ENCODE measurements at places on chromosomes 16 and 17. TPM values are rescaled to one million over a fixed set of nuclear protein-coding genes. Genes with fewer than 3 reads are reported as not detected.

DNA sequence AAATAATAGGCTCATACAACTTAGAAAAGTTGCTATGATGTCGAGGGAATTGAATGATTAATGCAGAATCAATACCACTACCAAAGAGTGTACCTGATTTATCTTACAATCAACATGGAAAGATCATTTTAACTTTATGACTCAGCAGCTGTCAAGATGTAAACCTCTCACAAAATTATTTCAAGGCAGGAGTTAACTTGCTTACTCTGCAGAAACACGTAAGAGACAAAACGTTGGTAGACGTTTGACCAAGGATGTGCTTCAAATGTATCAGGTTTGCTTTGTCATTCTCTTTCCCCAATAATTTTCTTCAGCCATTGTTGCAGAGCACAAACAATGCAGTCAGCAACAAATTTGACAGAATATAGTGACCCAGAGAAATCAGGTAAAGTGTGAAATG lies 415.8 kb upstream of the KIF2B start:
- no peak for DNase-seq

GRCh38 chr17:50641357-50641756 lies 6.7 kb downstream of the ABCC3 start:
- DNase-seq, result no peak

GRCh38 chr17:19333736-19334290 lies 28.7 kb downstream of the B9D1 start:
- DNase-seq, result no peak

DNA sequence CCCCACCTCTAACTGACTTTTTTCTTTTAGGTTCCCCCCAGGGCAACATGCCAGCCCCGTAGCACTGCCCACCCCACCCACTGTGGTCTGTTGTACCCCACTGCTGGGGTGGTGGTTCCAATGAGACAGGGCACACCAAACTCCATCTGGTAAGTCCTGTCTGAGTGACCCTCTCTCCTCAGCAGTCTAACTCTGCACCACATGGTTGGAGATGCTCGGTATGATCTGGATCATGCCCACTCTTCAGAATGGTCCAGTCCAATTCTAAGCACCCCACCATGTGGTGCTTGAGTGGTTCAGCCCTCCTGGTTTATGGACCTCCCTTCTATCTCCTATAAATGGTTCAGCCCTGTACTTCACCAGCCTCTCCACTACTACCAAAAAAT lies 5.9 kb downstream of the KDM6B start:
- no peak for DNase-seq

GRCh38 chr17:66264696-66265095 lies 35.5 kb upstream of the APOH start:
- no peak for DNase-seq

DNA sequence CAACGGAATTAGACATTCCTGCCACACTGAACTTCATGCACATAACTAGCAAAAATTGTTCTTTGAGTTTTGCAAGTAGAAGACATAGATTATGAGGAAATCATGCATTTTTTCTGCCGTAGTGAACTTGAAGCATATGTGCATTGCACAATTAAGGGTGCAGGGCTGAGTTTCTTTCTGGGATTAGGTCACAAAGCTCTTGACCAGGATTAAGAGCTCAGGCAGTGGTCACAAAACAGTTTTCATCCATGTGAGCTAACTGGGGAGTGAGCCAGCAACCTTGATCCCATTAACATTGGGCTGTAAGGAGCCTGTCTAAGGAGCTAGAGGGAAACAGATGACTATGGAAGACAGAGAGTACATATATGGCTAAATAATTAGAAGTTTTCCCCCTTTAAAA lies 143.7 kb downstream of the PMP22 start:
- DNase-seq, result no peak

DNA sequence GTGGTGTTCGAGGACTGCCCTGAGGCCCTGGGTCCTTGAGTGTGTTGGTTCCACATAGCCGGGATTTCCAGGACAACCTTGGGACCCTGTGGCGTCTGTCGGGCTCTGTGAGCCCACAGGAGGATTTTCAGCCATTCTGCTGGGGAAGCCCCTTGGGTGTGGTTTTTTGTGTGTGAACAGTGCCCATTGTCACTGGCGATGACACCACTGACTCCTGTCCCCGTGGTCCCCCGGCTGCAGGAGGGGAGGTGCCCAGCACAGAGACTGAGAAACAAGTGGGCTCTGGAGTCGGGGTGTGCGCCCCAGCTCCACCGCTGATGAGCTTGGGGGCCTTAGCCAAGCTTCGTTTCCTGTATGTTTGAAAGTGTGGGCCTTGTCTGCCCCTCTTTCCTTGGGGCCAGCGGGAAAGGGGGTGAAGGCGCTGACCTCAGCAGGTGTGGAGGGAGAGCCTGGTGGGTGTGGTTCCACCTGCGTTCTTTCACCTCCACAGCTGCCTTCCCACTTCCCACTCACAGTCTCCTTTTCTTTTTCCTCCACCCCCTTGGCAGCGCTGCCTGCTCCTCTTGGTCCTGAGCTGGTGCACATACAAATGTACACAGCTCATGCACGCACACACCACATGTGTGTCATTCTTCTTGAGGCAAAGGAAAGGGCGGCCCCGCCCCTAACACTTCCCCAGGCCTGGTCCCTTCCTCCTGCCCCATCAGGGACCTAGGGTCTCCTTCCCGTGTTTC lies 16.1 kb downstream of the MGRN1 start:
- no peak for DNase-seq

DNA sequence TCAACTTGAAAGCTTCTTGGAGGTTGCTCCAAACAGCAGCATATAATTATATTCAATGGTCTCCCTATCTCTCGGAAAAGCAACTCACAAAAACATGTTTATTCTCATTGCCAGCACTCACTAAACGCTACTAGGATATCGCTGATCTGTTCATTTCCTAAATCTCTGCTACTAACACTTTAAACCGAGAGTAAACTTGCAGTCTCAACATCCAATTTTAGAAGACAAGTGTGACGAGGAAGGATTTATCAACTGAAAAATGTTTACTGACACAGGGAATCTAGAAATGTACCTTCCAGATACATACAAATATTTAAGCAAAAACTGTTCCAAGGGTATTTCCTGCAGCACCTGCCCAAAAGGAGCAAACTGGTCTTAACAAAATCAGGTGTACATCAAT lies 56.5 kb downstream of the YWHAE start:
- no peak for DNase-seq

GRCh38 chr17:36922175-36922574 lies 15.1 kb upstream of the LHX1 start:
- no peak for DNase-seq

- DNase-seq, result no peak
These were observed 2.2 kb downstream of the GJC1 start for GRCh38 chr17:44827863-44828262.

- no peak for DNase-seq
These were observed 394.0 kb downstream of the KCNJ2 start for GRCh38 chr17:70563281-70563820.

- DNase-seq, result no peak
These were observed 12.9 kb downstream of the RDM1 start for GRCh38 chr17:35917519-35918213.

GRCh38 chr17:55898195-55898594 lies 147.3 kb downstream of the PCTP start:
- DNase-seq, result no peak

DNA sequence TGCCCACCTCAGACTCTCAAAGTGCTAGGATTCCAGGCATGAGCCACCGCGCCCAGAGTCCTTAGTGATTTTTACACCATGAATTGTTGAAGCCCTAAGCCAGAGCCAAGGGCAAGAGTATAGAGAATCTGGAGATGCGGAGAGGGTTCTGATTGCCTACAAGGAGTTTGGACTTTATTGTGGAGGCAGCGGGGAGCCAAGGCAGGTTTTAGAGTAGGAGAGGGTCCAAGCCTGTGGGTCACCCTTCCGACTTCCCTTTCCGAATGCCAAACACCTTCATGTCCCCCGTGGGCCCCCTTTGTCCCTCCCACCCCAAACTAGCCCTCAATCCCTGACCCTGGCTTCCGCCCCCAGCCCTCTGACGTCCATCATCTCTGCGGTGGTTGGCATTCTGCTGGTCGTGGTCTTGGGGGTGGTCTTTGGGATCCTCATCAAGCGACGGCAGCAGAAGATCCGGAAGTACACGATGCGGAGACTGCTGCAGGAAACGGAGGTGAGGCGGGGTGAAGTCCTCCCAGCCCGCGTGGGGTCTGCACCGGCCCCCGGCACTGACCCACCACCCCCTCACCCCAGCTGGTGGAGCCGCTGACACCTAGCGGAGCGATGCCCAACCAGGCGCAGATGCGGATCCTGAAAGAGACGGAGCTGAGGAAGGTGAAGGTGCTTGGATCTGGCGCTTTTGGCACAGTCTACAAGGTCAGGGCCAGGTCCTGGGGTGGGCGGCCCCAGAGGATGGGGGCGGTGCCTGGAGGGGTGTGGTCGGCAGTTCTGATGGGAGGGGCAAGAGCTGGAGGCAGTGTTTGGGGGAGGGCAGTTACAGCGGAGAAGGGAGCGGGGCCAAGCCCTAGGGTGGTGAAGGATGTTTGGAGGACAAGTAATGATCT lies 7.1 kb downstream of the MIEN1 start:
- DNase-seq, result no peak

DNA sequence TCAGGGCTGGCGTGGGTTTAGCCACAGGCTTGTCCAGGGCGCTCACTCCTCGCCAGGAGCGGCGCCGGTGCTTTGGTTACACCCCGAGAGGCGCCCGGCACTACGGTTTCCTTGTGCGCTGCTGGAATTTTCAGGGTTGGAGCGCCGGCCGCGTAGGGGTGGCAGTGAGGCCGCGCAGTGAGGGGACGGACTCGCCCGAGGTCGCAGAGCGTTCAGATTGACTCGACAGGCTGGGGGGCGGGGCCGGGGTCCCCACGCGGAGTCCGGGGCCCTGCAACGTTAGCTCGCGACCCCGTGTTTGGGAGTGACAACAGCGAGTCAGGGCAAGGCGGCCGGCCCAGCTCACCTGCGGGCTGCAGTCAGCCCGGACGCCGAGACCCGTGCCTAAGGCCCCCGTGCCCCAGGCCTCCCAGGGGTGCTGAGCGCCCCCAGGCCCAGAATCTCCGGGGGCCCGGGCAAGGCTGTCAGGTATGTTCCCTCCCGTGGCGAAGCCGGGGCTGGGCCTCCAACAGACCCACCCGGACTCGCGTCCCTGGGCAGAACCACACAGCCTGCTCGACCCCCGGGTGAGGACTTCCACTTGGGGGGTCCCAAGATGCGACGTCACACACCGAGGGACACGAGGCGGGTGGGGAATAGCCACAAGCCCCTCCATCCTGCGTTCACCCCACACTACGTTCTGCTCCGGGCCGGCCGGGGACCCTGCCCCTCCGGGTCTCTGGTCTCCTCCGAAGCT lies 1.3 kb upstream of the ACTG1 start:
- no peak for DNase-seq

DNA sequence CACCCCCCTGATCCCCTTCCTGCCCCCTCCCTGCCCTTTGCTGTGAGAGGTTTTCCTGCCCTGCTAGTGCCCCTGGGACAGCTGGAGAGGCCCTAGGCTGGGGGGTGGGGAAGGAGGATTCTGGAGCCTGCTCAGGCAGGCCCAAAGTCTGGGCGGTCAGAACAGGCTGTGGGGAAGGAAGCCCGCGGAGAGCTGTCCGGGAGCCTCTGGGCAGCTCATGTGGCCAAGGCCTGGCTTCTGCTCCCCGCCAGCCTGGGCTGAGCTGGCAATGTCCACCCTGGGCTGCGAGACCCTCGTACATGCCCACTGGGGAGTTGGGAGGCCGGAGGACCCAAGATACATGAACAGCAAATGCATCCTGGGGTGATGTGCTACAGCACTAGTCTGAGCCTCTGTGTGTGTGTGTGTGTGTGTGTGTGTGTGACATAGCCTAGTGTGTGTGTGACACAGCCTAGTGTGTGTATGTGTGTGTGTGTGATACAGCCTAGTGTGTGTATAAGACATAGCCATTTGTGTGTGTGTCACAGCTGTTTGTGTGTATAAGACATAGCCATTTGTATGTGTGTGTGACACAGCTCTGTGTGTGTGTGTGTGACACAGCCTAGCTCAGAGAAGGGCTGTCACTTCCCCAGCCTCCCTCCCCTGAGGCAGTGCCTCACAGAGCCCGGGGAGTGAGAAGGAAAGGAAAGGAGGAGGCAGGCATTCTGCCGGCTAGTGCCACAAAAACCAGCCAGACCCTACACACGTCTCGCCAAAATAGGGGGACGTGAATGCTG lies 201.4 kb upstream of the CIBAR2 start:
- no peak for DNase-seq

- DNase-seq, result no peak
These were observed 10.1 kb downstream of the NOB1 start for GRCh38 chr16:69744363-69745231.

Gene CHST6
- 6.5 TPM for total RNA-seq
